ENCODE measurements at places on chromosomes 5 and 9.

DNA sequence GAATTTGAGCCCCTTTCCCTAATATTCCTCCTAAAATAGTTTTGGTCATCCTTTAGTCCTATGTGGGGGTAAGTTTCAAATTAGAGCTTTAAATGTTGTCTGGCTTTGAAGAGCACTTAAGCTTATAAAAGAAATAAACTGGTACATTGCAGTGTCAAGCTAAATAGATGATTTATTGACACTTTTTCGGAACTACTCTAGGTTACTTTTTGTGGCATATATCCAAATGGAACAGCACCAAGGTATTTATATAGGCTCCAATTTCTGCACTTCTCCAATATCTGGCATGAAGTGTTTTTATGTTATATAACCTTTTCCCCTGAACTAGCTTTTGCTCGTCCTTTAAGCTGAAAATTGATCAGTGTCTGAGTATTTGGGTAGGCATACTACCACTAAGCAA lies 402.5 kb downstream of the NFIB start:
- DNase-seq: no peak

GRCh38 chr9:36292641-36293040 lies 34.4 kb upstream of the GNE start:
- no peak for DNase-seq

DNA sequence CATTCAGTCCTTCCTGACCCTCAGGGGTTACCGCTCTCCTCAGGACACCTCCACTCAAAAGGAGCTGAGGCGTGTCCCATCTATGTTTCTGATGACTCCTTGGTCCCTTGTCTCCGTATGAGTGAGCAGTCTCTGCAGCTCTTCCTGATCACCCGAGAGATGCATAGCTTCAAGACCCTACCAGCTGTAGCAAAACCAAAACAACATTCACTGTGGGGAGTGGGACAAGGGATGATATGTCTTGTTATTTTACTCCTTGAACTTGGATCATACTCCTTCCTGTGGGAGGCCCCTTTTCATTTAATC lies 14.4 kb downstream of the GLDC start:
- DNase-seq: no peak

GRCh38 chr5:148875205-148875875 lies 48.9 kb downstream of the ADRB2 start:
- no peak for DNase-seq

- DNase-seq: no peak
Observed at GRCh38 chr5:109910874-109911273, 221.1 kb downstream of the MAN2A1 start.

DNA sequence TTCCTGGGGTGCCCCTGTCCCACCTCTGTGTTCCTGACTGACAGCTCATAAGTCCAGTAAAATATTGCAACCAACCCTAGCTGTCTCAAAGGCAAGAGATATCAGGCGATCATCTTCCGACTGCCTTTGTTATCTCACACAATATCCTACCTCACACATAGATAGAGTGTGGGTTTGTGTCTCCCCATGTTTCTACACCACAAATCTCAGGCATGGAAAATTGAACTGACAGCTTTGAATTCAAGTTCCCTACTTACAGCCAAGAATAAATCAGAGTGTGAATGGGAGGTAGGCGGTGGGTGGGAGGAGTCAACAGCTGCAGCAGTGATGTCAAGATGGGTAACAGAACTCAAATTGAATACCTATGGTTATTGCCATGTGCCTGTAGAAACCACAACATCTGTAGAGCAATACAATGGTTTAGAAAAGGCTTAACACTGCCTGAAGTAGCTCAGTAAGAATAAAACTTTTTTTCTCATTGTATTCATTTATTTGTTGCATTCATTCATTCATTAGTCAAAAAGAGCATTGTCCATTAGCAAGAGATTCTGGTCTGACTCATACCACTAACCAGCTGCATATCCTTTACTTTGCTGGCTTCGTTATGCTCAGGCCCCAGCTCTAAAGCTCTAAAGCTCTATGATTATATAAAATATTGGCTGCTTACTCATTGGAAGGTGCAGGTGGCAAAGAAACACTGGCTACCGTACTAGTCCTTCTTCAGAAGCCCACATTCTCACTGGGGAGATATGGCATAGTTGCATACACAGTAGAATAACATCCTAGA lies 108.2 kb upstream of the DMAC1 start:
- DNase-seq: no peak

- no peak for DNase-seq
Observed at GRCh38 chr9:106467865-106468164, 395.2 kb upstream of the ZNF462 start.

DNA sequence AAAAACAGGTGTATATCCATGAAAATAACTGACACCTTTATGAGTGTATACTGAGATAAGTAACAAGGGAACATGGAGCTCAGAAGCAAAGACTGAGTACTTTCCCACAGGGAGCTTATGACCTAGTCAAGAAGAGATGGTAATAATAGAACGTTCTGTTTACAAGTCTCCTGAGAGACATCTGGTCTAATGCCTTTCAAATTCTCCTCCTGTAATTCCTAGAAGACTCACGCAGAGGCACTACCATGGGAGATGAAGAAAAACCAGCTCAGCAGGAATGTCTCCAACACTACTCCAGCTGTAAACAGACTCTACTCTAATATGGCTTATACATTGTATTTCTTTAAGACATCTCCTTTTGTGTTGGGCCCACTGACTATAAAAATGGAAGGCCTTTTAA lies 503.6 kb upstream of the TUSC1 start:
- no peak for DNase-seq

DNA sequence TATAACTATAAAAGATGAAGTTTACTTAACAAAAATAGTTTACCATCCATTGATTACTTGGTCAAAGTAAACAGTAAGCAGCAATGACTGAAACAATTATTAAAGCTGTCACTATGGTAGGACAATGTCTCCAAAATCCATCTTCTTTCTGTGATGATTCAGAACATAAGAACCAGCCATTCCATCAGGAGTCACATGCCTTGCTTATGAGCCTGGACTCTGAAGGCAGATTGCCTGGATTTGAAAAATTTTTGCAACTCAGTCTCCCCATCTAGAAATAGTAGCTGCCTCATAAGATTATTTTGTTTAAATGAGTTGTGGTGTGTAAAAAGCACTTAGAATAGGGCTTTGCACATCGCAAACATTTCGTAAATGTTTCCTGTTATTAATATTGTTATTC lies 136.2 kb downstream of the LIFR start:
- DNase-seq: no peak

GRCh38 chr9:131811405-131811804 lies 71.5 kb upstream of the RAPGEF1 start:
- DNase-seq: no peak

DNA sequence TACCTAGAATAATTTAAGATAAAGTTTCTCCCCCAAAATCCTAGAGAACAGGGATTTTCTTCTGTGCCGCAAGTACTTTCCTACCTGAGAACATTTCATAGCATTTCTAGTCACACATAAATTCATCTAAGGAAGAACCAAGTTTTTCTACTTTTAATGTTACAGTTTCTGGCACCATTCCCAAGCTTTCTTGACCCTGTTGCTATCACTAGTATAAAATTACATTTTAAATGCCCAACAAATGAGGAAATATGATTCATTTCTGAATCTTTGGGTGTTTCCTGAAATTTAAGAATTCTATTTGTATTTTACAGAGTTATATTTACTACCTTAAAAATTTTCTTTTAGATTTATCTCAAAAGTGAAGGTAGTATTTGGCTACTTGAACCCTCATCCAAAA lies 137.8 kb downstream of the LPAR1 start:
- DNase-seq: no peak

GRCh38 chr5:855771-856530 lies 5.2 kb upstream of the ZDHHC11 start:
- DNase-seq: no peak

- DNase-seq: no peak
Observed at GRCh38 chr5:172855597-172856292, 21.7 kb downstream of the ERGIC1 start.

DNA sequence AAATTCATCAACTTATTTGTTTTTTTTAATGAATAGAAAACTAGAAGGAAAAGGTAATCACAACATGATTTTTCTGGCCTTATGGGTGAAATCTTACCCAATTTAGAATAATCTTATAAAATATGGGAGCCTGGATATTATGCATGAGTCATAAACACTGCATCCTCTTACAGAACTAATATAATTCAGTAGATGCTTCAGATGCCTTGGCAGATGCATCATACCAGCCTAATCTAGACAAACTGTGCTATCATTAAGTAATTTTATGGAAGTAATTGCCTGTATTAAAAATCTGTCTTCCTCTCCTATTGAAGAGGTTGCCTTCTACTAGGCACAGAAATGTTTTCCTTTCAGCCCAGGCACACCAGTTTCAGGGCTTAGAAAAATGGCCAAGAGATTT lies 2384.6 kb upstream of the WWC1 start:
- no peak for DNase-seq

DNA sequence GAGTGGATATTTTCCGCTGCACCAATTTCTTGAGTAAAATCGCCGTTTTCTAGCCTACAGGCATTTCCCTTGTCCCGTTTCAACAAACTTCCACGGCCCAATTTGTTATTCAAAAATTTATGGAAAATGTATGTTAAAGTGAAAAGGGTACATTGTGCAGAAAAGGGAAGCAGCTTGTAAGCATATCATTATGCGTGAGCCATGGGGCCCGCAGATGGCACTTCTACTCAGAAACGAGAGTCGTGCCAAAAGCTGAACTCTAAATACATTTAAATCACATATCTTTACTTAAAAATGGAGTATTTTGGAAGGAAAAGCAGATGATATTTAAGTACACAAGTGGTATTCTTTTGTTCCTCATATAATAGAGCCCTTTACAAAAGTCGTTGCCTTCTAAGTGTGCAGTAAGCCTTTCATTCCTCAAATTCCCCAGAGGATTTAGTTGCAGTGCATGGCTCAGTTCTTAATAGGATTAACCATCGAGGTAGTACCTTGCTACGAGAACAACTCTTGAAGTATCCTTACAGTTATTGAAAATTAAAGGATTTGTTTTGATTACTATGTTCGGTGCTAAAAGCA lies 1227.2 kb upstream of the WWC1 start:
- no peak for DNase-seq

DNA sequence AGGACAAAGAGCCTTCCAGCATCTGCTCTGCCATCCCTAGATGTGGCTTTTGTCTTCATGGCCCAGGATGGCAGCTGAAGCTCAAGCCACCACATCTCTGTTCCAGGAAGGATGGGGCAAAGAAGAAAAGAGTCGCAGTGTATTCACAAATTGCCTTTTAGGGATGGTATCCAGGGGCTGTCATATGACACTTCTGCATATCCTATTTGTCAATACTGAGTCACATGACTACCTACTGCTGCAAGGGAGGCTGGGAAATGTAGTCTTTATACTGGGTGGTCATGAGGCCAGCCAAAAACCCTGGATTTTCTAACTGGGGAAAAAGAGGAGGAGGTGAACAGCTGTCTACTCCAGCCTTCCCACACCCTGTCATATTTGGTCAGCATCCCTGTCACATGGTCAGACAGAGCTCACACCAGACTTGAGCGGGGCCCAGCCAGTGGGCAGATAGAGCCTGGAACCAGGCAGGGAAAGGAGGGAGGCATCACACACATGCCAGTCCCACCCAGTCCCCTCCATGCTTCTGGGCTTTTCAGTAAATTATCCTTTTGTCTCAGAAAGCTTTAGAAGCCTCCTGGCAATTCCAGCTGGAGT lies 52.0 kb downstream of the OLFM1 start:
- DNase-seq: no peak

GRCh38 chr5:73198833-73199592 lies 26.0 kb downstream of the TMEM174 start:
- no peak for DNase-seq

- no peak for DNase-seq
Observed at GRCh38 chr9:6911901-6912638, 154.3 kb downstream of the KDM4C start.

GRCh38 chr9:120186276-120186675 lies 393.7 kb downstream of the CDK5RAP2 start:
- DNase-seq: no peak

GRCh38 chr9:95081998-95082397 lies 235.5 kb downstream of the FANCC start:
- DNase-seq: no peak

GRCh38 chr5:68875351-68875750 lies 218.5 kb upstream of the SLC30A5 start:
- DNase-seq: no peak

DNA sequence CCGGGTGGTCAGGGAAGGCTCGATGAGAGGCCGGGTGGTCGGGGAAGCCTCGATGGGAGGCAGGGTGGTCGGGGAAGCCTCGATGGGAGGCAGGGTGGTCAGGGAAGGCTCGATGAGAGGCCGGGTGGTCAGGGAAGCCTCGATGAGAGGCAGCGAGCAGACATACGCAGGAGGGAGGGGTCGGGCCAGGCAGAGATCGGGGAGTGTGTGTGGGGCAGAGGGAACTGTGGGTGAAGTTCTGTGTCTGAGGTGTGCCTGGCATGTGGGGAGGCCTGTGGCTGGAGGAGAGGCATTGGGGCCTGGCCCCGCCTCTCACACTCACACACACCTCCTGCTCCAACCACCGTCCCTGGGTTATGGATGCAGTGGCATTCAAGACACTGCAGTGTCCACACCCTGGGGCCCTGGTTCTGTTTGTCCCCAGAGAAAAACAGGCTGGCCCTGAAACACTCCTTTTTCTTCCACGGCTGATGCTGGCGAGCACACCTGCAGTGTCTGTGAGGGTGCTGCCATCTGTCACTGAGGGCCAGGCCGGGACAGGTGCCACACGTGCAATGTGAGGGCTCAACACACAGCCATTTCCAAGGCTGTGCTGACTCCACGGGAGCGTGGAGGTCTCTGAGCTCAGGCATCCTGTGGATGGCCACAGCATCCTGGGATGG lies 6.5 kb upstream of the PLEKHG4B start:
- no peak for DNase-seq

GRCh38 chr5:90169078-90169477 lies 240.5 kb downstream of the CETN3 start:
- DNase-seq: no peak

- no peak for DNase-seq
Observed at GRCh38 chr9:26768145-26768544, 124.5 kb downstream of the CAAP1 start.

- DNase-seq: no peak
Observed at GRCh38 chr5:67643536-67643935, 446.9 kb upstream of the CD180 start.

DNA sequence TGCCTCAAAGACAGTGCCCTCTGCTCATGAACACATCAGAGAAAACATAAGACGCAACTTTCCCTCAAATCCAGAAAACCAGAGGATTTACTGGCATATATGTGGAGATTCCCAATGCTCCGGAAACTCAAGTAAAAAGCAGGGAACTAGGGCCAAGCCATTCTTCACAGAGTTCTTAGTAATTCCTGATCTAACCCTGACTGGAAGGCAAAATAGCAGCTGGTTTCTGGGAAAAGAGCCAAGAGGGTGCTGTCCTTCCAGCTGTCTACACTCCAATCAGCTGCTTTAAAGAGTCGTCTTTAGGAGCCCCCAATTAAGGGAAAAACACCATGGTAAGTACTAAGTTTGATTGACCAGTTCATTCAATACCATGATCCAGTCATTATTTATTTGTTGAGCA lies 49.6 kb downstream of the GNA14 start:
- DNase-seq: no peak

DNA sequence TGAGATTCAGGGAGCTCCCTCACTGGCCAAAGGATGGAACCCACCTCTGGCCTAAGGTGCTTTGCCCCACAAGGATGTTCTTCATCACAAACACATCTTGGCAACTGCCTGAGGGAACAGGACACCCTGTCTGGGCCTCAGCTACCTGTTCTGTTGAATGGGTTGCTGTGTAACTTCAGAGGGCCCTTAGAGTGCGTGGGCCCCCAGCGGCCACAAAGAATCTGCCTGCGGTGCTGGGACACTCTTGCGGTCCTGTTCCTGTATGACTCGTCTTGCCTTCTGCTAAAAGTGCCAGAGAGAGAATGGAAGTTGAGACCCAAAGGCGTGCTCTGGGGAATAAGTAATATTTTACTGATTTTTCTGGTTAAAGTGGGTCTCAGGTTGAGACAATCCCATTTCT lies 14.1 kb upstream of the RPL26L1 start:
- DNase-seq: no peak

Data from progenitor cell of endocrine pancreas (in vitro differentiated cells).